Type B pancreatic cell (in vitro differentiated cells): ENCODE measurements at places on chromosomes 11 and 22.

GRCh38 chr11:117769533-117769932 lies 27.5 kb downstream of the DSCAML1 start:
- no peak for DNase-seq

DNA sequence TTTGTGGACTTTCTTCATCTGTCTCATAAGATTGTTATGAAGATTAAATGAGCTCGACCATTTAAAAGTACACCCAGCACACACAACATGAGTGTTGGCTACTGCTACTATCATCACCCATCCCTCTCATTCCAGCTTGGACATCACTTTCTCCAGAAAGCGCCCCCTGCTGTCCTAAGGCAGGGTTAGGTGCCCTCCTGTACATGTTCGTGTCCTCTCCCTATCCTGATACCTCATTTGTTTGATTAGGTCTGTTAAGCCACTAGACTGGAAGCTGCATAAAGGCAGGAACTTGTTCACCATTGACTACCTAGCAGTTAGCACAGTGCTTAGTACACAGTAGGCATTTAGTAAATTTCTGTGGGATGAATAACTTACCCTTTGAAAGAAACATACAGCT lies 85.5 kb downstream of the ENTHD1 start:
- DNase-seq = no peak

DNA sequence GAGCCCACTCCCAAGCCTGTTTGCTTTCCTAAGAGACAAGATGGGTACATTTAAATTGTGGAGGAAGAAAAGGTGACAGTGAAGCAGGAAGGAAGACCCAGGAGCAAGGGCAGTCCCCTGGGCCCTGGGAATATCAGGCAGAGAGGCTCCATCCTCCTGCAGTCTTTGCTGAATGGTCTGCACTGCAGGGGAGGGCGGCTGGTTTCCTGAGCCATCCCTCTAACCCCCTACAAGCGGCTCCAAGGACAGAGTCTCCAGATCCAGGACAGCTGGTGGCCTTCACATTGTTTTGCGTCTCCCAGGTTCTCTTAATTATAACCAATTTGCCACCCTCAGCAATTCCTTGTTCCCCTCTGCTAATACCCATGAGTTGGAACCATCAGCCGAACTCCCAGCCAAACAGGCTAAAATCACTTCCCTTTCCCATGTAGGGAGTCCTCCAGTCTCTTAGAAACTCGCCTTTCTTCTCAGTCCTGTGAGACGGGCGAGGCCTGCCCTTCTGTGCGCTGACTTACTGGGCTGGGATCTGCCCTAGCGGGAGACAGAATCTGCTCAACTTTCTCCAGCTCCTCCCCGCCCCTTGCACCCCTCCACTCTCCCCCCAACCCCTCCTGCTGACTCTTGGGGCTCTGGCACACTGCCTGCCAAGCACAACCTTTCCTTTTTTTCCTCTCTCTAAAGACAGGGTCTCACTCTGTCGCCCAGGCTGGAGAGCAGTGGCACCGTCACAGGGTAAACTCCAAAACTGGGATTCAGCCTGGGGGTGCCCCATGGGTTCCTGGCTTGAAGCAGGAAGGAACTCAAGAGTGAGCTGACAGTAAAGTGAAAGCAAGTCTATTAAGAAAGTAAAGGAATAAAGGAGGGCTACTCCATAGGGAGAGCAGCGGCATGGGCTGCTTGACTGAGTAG lies 53.4 kb upstream of the EMID1 start:
- DNase-seq = no peak

GRCh38 chr11:30111786-30112185 lies 95.0 kb upstream of the KCNA4 start:
- DNase-seq = no peak

GRCh38 chr11:10460611-10461275 lies 5.7 kb downstream of the AMPD3 start:
- no peak for DNase-seq

DNA sequence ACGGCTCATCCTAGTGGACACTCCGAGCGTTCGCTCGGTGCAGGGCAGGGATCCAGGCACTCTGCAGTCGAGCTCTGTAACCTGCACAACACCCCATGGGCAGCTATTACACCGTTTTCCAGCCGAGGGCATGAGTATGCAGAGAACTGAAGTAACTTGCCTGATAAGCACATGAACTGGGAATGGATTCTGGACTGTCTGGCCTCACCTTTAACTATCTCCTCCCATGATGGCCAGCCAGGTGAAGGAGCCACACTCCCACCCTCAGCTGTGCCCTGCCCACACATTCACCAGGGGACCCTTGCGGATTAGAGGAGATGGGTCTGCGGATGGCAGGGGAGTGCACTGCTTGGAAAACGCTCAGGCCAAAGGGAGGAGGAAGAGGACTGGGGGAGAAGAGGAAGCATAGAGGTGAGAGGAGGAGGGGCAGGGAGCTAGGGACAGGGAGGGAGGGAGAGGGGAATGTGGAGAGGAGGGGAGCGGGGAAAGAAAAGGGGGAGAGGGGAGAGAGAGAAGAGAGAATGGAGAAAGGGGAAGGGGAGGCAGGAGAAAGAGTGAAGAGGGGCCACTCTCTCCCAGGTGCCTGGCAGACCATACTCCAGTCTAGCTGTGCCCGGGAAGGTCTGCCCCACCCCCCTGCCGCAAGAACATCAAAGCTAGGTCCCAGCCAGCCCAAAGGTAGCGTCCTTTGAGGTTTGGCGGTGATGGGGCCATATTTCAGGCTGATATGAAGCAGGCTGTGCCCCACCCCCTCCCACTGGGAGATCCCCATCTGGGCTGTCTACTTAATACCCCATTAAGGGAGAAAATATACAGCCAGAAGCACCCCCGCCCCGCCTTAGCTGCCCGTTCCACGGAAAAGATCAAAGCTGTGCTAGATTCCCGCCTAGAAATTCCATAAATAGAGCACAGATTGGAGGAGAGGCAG lies 33.2 kb upstream of the TCF20 start:
- DNase-seq = no peak

GRCh38 chr22:37546437-37547250 lies 13.6 kb upstream of the CDC42EP1 start:
- DNase-seq = no peak

- no peak for DNase-seq
Observed at GRCh38 chr11:77592727-77593126, 3.0 kb downstream of the AQP11 start.
